ENCODE measurements at places on chromosomes 7 and 10.

GRCh38 chr10:49243139-49243538 lies 54.9 kb upstream of the TMEM273 start:
- DNase-seq: no peak

DNA sequence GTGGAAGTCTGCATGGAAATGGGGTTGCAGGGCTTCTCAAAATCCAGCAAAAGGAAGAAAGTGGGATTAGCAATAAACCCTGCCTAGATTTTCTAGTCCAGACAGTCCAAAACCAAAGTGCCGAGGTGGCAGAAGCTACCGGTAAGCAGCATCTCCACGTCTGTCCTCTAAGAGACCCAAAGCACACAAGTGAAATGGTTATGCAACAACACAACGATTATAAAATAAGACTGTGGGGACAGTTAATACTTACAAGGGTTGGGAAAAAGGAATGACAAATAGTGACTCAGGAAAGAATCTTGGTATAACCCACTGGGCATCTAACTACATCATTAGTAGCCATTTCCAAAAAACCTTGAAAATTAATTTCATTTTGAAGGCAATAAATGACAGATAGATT lies 24.7 kb downstream of the CREB3L2 start:
- no peak for DNase-seq

DNA sequence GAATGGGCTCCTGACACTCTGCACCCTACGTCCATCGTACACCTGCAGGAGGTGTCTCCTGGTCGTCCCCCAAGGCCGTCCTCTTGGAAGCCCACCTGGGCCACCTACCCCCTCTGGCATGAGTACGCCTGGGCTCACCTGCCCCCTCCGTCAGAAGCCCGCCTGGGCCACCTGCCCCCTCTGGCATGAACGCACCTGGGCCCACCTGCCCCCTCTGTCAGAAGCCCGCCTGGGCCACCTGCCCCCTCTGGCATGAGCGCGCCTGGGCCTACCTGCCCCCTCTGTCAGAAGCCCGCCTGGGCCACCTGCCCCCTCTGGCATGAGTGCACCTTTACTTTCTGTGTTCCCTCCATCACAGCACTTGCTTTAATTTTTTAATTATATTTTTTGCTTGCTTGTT lies 401.2 kb downstream of the PTPRN2 start:
- no peak for DNase-seq

GRCh38 chr7:1359681-1360485 lies 99.4 kb downstream of the MICALL2 start:
- DNase-seq: no peak

GRCh38 chr10:132350391-132350790 lies 18.4 kb downstream of the LRRC27 start:
- no peak for DNase-seq

- no peak for DNase-seq
These were observed 1009.2 kb downstream of the SORCS3 start for GRCh38 chr10:105650306-105650705.

DNA sequence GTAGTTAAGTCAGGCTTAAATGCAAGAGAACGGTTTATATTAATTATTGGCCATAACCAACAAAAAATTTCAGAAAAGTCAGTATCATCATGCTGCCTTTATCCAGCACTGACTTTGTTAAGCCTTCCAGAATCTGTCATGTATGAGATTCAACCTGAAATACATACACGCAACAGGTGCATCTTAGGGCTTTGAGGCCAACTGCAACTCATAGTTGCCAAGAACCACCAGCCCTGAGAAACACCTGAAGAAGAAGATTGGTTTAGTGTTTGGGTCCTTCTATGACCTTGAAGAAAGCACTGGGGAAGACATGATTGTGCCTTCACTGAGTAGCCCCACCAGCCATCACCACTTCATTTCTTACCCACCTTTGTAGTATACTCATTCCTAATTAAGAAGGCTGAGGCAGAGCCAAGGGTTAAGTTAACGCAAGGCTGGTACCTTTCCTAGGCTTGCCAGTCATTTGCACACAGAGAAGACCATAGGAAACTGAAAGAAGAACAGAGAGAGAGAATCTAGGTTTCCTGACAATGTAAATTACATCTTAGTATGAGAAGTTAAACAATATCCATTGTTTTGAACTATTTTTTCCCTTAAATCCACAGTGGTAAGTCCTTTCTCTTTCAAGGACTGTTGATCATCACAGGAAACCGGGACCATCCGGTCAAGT lies 200.1 kb upstream of the PRKCQ start:
- no peak for DNase-seq

GRCh38 chr10:359093-359492 lies 223.8 kb downstream of the ZMYND11 start:
- DNase-seq: no peak

GRCh38 chr7:90698616-90699015 lies 102.5 kb downstream of the CDK14 start:
- no peak for DNase-seq

DNA sequence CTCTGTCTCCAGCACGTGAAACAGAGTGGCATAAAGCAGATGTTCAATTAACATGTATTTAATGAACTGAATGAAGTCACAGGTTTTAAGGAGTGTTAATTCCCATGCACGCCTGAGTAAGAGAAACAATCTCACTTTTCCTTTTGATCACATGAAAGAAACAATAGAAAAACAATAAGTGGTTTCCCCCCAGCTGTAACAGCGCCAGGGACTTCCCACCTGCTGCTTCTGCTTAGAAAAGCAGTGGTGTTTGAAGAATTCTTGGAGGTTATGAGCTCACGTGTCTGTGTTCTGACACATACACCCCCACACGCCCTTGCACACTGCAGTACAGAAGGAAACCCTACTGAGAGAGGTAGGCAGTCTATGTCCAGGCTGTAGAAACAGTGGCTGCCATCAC lies 51.3 kb upstream of the FRMD4A start:
- no peak for DNase-seq

DNA sequence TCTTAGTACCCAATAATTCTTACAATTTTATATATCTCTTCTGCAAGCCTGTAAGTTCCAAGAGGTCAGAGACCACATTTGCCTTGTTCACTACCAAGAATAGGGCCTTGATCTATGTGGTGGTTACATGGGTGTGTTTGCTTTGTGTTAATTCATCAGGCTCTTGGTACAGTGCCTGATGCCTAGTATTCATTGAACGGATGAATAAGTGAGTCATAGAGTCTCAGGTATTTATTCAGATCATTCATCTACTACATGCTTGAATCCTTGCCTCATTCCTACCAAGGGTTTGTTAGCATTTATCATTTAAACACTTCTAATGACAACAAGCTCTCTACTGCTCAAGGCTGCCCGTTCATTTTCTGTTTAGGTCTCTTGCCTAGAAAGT lies 11.3 kb upstream of the SGPL1 start:
- DNase-seq: no peak

DNA sequence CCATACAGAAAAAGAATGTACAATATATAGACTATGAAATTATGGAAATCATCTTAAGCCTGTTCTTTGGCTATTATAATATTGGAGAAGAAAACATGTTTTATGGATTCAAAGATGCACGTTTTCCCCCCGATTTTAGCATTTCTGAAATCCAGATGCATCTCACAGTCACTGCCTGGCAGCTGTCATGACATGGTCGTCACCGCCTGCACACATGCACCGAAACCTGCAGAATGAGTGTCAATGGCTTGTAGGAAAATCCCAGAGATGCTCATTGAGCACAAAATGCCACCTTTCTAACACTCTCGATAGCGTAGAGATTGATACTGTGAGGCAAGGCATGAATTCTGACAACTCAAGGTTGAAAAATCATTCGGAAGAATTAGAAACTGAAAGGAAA lies 115.5 kb downstream of the TAF3 start:
- DNase-seq: no peak

- no peak for DNase-seq
These were observed 813.3 kb upstream of the C7orf33 start for GRCh38 chr7:147777309-147777708.

DNA sequence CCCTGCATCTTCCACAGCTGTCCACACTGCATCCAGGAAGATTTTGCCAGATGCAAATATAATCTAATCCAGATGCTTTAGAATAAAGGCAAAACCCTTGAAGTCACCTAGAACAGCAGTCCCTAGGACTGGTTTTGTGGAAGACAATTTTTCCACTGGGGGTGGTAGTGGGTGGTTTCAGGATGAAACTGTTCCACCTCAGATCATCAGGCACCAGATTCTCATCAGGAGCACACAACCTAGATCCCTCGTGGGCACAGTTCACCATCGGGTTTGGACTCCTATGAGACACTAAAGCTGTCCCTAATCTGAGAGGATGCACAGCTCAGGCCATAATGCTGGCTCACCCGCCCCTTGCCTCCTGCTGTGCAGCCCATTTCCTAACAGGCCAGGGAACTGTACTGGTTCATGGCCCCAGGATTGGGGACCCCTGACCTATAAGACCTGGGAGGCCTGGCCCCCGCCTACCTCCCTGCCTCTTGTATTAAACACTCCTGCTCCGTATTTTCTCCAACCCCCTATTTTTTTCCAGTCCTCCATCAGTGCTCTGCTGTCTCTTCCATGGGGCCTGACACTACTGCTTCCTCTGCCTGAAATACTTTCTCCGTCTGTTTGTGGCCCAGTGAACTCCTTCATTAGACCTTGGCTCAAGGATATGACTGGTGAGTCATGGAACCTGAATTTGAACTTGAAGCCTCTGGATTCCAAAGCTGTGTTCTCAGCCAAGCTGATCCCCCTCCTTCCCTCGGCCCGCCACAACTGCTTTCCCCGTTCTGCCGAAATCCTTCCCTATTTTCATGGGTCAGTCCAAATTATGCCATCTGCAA lies 79.9 kb upstream of the RHEB start:
- DNase-seq: no peak

DNA sequence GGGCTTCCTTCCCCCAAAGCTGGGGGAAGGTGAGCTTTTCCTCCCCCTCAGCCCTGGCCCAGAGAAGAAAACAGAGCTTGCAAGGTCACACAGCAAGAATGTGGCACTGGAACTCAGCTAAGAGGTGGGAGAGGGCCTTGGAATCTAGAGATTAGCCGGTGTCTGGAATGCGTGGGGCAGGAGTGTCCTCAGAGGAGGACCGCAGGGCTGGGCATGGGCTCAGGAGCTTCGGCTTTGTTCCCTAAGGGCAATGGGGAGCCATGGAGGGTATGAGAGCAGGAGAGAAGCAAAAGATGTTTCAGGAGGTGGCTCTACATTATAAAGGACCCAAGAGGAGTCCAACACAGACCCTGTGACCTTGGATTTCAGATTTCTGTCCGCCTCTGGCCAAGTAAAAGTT lies 127.2 kb upstream of the TNRC18 start:
- no peak for DNase-seq

DNA sequence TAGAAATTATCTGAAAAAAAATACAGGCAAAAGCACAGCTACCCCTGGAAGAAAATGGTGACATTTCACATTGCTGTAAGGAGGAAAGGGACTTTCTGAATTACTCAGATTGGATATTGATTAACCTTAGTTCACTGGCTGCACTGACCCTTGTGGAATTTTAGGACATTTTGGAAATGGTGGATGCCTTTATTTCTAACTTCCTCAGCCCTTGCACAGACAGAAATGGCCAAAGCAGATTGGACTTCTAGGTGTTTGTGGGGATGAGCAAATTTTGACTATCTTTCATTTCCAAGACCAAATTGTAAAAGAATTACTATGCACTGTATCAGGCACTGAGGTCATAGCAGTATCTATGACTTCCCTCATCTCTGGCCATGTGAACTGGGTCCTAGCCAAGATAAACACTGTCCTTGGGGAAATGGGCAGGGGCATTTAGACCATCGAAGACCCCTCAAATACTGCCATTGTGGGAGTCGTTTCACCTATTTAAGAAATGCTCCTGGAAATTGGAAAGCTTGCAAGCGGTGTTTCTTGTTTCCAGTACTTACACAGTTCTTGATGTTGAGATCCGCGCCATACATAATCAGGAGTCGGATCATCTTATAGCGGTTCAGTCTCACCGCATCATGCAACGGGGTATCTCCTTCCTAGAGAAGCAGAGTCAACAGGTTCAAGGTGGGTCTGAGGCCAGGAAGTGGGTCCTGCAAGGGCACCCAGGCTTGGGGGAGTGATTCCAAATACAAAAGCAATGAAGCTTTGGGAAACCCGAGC lies 5.7 kb downstream of the ANKRD1 start:
- no peak for DNase-seq

- DNase-seq: no peak
These were observed 44.8 kb upstream of the CUX1 start for GRCh38 chr7:101772508-101773211.

DNA sequence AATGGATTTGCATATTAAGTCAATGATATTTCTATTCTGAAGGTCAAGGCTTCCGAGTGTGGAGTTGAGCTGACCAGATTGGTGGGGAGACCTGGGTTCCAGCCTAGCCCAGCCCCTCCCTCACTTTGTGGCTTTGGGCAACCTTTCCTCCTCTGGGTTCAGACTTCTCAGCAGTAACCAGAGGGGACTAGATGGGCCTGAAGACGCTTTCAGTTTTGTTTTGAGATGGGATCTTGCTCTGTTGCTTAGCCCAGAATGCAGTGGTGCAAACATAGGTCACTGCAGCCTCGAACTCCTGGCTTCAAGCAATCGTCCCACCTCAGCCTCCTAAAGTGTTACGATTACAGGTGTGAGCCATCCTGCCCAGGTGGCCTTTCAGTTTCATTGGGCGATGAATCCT lies 68.1 kb upstream of the LEP start:
- no peak for DNase-seq

DNA sequence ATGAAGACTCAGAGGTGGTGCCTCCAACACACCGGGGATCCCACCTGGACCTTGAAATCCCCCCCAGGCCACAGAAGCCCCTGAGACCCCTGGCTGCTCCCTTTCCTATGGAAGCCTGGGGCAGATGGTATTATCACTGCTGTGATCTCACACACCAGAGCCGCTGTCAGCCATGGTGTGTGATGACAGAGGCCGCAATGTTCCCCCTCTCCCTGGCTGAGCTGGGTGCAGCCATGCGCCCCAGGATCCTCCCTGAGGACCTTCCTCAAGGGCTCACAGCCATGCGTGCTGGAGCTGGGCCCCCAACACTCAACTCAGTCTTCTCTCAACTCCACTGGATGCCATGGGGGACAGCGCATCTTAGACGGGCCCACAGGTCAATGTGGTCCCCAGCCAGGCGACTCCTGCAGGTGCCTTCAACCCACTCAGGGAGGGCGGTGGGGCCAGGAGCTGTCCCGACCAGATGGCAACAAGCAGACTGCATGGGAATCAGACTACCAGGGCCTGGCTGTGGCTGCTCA lies 44.9 kb downstream of the VIPR2 start:
- no peak for DNase-seq

DNA sequence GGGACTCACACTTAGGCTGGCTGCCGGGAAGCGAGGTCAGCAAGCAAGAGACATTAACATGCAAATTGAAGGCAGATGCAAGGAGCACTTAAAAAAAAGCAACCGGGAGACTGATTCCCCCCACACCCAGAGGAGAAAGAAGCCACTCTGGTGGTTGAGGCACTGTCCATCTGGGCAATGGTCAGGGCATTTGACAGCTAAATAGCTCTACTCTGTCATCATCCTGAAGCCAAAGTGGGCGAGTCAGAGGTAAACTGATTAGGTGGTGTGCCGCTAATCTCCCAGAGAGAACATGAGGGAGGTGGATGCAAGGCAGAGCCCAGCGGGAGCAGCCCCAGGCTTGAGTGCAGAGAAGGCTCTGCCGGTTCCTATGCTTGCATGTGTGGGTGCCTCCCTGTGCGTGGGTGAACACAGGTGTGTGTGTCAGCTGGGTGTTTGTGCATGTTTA lies 100.6 kb downstream of the PLXNA4 start:
- DNase-seq: no peak

- no peak for DNase-seq
These were observed 30.6 kb downstream of the SORBS1 start for GRCh38 chr10:95530561-95530960.

- no peak for DNase-seq
These were observed 184.5 kb upstream of the CXCL12 start for GRCh38 chr10:44569193-44570091.

GRCh38 chr7:111558991-111559390 lies 3.3 kb downstream of the IMMP2L start:
- DNase-seq: no peak

All from amygdala (tissue), 56 donors.